ENCODE measurements at places on chromosomes 6 and 20. TPM values are rescaled to one million over a fixed set of nuclear protein-coding genes. Genes with fewer than 3 reads are reported as not detected.

DNA sequence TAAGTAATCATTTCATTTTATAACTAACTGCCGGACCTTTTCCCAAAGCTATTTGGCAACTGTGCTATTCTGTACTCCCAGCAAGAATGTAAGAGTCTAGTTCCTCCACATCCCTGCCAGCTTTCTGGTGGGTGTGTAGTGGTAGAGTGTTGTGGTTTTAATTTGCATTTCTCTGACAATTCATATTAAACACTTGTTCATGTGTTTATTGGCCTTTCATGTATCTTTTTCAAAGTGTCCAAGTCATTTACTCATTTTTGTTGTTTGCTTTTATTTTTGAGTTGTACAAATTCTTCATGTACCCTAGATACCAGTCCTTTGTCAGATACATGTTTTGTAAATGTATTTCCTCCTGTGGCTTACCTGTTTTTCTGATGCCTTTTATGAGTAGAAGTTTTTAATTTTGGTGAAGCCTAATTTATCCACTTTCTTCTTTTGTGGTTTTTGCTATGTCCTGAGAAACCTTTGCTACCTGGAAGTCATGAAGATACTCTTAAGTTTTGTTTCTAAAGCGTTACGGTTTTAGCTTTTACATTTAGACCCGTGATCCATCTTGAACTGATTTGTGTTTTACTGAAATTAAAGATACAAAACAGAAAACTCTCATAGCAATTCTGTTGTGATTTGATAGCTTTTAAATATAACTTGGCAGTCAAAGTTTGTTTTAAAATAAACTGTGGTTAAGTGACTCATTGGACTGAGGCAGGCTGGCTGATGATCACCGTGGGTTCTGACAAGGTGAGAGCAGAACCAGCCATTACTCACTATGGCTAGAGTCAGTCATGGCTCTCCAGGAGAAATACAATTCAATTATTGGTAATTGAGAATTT is 8.0 kb downstream of the MYLIP start:
- DNase-seq = peak; percentile 81

DNA sequence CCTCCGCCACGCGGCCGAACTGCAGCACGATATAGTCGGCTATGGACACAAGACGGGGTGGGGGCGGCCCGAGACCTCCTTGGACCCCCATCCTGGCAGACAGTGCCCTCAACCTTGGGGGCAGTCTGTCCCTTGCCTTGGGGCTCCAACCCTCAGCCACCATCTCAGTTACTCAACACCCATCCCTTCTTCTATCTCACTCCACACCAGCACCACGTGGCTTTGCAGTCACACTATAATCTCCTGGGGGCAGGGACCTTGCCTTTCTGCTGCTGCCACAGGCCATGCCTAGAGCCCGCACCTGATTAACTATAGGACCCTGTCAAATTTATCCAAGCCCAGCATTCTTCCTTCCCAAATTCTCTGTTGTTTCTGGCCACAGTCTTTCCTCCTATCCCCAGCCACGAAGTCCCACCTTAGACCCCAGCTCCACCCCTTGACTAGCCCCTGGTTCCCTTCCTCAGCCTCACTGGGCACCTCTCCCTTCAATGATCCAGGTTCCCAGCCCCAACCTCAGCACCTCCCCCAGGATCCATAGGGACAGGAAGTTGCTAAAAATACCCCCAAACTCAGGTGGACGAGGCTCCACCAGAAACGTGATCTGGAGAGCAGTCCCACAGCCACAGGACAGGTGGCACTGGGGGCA is 1.7 kb upstream of the TEAD3 start:
- no peak for DNase-seq

DNA sequence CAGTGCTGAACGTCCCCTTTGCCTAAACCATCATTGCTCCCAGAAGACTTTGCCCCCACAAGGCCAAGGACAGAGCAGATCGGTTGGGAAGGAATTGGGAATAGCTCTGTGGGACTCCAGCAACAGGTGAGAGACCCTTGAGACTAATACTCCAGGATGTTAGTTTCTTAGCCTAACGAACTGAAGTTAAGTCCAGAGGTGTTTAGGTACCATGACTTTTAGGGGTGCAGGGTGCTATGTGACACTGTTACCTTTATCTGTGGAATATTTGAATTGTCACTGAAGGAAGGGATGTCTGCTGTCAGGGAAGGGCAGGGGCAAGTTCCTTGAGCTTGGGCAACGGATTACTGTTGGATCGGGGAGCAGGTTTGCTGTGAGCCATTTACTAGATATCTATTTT is 1.9 kb downstream of the BLCAP start:
- DNase-seq = no peak

GRCh38 chr6:54411767-54412166 is 103.5 kb downstream of the TINAG start:
- no peak for DNase-seq

Gene CPNE5
- total RNA-seq = not detected

DNA sequence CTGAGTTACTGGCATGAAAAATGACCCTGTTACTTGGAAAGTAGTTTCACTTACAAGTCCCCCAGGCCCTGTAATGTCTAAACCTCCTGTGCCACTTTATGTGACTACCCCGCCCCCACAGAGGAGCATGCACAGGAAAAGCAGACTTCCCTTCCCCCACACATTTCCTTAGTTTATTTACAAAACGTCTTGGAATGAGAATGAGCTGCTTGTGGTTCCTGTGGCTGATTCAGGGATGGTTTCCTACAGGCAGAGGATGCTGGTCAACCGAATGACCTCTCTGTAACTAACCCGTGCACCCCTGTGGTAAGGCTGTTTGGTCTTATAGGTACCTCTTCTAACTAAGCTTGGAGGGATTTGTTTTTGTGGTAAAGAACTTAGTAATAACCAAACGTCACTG is 28.5 kb downstream of the RSPO3 start:
- peak; percentile 73 for DNase-seq

DNA sequence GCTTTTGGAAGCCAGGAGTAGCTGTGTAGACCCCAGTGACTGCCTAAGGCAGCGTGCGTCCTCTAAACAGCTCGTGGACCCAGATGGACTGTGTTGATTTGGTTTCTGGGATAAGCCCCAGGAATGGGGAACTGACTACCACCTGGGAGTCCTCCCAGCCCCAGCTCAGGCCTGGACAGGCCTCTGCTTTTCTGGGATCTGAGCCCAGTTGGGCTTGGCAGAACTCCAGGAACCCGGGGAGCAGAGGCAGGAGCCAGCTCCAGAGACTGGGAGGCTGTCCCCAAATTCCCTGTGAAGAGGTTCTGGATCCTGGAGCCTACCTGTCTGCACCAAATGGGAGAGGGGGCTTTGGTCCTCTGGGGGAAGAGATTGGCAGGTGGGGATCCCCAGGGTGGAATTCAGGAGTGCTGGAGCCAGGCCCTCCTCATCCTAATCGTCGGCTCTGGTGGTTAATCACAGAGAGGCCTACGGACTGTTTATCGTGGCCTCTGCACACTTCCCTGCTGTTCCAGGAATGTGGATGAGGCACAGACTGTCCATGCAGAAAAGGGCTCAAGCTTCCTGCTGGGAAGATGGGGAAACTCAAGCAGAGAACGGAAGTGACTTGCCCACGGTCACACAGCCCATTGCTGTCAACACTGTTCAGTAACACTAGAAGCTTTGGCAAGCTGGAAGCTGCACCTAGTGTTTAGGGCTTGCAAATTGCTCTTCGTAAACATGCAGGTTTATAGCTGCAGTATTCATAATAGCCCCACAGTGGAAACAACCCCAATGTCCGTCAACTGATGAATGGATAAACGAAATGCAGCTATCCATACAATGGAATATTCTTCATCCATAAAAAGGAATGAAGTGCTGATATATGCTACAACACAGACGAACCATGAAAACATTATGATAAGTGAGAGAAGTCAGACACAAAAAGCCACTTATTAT is 100.6 kb downstream of the KCNB1 start:
- peak; percentile 69 for DNase-seq

Gene POPDC3
- 66.4 TPM for total RNA-seq

Gene MLIP
- not detected for total RNA-seq
